Muscle of back (tissue), 13 donors: ENCODE measurements at places on chromosomes 7 and 10.

DNA sequence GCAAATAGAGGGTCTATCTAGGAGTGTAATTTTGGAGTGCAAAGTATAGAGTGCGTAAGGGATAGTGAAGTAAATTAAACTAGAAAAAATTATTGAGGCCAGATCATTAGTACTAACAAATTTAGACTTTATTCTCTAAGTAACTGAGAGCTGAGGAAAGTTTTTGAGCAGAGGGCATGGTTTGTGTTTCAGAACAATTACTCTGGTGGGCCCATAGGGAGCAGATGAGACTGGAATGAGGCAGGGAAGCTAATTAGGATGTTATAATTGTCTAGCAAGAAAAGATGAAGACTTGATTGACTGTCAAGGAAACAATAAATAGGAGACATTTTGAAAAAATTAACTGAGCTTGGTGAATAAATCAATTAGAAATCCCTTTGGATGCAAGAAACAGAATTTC lies 37.8 kb upstream of the IMMP2L start:
- DNase-seq: no peak

DNA sequence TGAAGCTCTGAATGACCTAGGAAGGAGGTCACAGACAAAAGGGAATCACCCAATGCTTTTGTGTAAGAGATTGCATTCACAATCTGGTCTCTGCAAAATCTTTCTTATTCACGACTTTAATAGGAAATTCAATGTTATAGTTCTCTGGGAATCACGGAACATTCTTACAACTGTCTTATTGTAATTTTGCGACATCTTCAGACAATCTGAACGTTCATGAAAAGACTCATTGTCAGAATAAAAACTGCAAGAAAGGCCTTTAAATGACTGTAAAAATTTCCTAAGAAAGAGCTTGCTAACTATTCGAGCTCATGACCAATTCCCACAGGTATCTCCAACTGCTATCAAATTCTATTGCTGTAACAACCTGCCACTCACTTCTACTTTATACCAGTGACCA lies 130.7 kb downstream of the DGKI start:
- DNase-seq: no peak

- DNase-seq: no peak
Observed at GRCh38 chr10:30348378-30348776, 701 bp downstream of the MTPAP start.

- DNase-seq: no peak
Observed at GRCh38 chr10:4701016-4701415, 125.0 kb upstream of the AKR1E2 start.

- DNase-seq: no peak
Observed at GRCh38 chr7:134415700-134416099, 43.2 kb downstream of the AKR1B1 start.

- peak; percentile 66 for DNase-seq
Observed at GRCh38 chr10:125123476-125124114, 36.8 kb downstream of the CTBP2 start.

- no peak for DNase-seq
Observed at GRCh38 chr7:107579554-107579884, 527 bp upstream of the BCAP29 start.

DNA sequence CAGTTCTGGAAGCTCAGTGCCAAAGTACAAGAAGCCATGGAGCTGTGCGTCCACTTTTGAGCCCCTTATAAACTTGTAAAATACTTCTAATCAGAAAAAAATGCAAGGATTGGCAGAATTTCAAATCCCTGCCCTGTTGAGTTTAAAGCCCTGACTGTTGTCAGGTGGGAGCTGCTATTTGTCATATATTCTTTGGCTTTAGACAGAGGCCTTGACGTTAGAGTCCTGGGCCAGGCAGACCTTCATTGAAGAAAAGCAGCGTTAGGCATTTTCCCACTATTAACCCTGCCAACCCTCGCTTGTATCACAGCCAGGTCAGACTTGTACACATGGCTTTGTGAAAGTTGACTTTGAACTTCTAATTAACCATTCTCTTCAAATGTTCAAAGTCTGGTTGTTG lies 155.4 kb downstream of the TWIST1 start:
- DNase-seq: no peak

GRCh38 chr10:77290528-77291155 lies 347.0 kb downstream of the KCNMA1 start:
- no peak for DNase-seq

DNA sequence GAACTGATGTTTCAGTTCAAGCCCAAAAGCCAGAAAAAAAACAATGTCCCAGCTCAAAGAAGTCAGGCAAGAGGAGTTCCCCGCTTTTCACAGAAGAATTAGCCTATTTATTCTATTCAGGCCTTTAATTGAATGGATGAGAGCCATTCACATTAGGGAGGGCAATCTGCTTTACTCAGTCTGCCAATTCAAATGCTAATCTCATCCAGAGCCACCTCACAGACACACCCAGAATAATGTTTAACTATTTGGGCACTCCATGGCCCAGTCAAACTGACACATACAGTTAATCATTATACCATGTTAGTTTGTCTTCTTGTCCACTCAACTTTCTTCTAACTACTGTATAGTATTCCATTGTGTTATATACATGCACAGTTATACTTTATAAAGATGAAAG lies 2.6 kb upstream of the NPSR1 start:
- no peak for DNase-seq

GRCh38 chr10:99421233-99421739 lies 9.1 kb downstream of the GOT1 start:
- DNase-seq: no peak

DNA sequence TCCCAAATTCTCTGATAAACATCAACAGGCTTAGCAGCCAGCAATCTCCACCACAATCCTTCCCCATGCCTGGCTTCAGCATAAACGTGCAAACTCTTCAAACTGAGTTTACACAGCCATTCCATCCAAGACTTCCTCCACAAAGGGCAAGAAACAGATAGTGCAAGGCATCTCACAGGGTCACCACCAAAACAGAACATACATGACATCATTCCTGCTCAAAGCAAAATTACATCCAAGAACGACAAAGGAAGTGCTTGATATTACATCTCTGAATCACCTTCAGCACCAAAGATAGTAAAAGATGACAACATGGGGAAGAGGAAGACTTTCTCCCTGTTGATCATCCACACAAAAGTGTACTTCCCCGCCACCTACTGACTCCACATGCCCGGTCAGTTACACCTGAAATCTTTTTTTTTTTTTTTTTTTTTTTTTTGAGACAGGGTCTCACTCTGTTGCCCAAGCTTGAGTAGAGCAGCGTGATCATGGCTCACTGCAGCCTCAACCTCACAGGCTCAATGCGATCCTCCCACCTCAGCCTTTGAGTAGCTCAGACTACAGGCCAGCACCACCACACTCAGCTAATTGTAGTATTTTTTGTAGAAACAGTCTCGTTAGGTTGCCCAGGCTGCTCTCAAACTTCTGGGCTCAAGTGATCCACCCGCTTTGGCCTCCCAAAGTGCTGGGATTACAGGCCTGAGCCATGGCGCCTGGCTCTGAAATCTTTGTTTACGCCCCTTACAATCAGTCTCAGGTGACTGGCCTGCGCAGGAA lies 127.5 kb downstream of the PARD3 start:
- no peak for DNase-seq

GRCh38 chr10:73879296-73880173 lies 5.2 kb upstream of the CAMK2G start:
- DNase-seq: peak; percentile 80

GRCh38 chr10:63013755-63014154 lies 119.4 kb upstream of the NRBF2 start:
- no peak for DNase-seq

GRCh38 chr7:127758105-127758504 lies 106.1 kb downstream of the SND1 start:
- no peak for DNase-seq

DNA sequence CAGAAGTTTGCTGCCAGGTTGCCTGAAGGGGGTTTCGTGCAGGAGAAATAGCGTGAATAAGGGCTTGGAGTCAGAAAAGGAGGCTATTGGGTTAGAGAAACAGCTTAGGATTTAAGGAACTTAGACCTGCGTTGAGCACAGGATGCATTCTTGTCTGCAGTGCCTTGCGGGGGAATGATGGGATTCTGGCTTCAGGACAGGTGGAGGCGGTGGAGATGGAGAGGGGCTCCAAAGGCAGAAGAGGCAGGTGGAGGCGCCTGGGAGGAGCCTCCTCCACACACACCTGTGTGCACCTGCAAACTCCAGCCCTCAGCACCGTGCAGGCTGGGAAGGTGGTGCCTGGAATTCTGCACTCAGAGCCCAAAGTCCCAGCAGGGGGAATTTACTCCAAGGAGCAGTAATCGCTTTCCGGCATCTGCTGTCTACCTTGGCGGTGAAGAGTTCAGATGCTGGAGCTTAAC lies 1.8 kb downstream of the CLIP2 start:
- DNase-seq: no peak

- DNase-seq: peak; percentile 90
Observed at GRCh38 chr10:114374053-114374791, 30.1 kb downstream of the AFAP1L2 start.

- no peak for DNase-seq
Observed at GRCh38 chr7:158313931-158314330, 273.7 kb downstream of the PTPRN2 start.

- DNase-seq: no peak
Observed at GRCh38 chr10:24133835-24134234, 75.1 kb upstream of the KIAA1217 start.

GRCh38 chr10:124912101-124912886 lies 29.6 kb upstream of the ZRANB1 start:
- no peak for DNase-seq

DNA sequence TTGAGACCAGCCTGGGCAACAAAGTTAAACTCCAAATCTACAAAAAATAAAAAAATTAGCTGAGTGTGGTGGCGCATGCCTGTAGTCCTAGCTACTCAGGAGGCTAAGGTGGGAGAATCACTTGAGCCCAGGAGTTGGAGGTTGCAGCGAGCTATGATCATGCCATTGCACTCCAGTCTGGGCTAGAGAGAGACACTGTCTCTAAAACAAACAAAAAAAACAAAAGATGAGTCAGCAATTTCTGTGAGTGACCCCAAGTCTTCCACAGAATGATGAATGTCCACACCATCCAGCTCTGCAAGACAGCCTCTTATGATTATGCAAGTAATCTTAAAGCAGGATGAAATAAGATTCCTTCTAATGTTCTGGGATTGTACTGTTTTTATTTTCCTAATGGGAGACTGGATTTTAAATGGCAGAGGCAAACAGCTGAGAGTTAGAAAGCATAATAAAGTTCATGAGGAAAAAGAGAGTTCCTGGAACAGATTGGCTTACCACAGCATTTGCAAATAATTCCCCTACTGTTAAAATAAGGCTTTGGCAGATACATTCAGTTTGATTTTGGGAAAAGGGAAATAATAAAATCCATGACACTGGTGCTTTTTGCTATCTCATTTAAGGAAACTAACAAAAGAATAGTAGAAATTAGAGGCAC lies 18.9 kb upstream of the PRKAR2B start:
- no peak for DNase-seq

GRCh38 chr10:4541292-4541691 lies 284.7 kb upstream of the AKR1E2 start:
- DNase-seq: no peak

DNA sequence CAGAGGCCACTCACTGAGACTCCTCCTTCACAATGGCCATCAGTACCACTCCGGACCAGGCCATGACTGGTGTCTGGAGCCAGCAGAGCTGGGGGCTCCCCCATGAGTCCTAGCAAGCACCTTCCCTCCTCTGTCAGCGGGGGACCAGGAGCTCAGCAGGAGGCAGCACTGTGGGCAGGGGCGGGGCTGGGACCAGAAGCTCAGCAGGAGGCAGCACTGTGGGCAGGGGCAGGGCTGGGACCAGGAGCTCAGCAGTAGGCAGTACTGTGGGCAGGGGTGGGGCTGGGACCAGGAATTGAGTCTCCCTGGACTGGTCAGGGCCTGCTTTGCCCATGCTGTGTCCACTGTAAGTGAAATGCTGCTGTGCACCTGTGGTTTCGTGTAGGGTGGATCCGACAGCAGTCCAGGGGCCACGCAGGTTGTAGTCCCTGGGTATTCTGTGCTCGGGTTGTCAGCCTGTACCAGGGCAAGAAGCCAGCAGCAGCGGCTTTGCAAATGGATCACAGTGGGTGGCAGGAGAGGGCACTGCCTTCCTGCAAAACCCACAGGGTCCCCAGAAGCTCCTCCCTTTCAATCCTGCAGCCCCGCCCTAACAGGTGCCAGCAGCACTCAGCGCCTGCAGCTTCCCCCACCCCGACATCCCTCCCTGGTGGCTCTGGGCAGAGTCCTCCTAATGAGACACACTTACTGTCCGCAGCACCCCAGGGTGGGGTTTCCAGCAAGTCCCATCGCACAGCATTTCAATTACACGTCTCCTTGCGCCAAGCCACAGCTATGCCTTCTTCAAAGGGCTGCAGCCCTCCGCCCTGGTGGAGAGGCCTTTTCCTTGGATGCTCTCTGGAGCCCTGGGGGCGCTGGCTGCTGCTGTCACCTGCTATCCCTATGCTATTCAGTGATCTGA lies 220.5 kb downstream of the TCERG1L start:
- no peak for DNase-seq

- DNase-seq: no peak
Observed at GRCh38 chr7:45116048-45116447, 4.6 kb upstream of the TBRG4 start.

GRCh38 chr7:138025215-138026186 lies 23.6 kb upstream of the CREB3L2 start:
- no peak for DNase-seq

DNA sequence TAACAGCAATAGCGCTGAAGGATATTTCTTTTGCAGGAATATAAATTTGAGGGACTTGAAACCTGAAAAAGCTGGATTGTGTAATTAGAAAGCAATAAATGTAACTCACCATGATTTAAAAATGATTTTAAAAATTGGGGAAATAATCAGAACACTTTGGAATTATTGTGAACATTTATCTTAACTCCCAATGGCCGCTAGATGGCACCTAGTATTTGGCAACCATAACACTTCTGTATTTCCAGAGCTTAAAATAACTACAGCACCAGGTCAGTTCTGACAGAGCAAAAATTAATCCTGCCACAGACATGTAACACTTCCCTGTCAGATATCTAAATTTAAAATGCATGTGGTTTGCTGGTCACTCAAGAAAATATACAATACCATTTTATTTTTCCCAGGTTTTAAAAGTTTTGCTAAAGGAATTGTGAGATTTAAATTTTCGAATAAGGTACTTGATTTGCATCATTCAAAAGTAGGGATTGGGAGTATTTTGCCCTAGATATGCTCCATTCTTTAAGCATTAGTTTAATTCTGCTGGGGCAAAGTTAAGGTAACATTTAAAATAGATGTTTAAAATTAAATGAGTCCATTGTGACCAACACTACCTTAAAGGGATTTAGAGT lies 144.5 kb downstream of the PPP1R3A start:
- DNase-seq: peak; percentile 55

GRCh38 chr7:120334475-120334874 lies 61.5 kb downstream of the KCND2 start:
- no peak for DNase-seq

GRCh38 chr10:105774351-105774750 lies 1133.3 kb downstream of the SORCS3 start:
- no peak for DNase-seq

GRCh38 chr7:129470411-129470810 lies 31.9 kb upstream of the SMKR1 start:
- no peak for DNase-seq

- peak; percentile 73 for DNase-seq
Observed at GRCh38 chr10:74039561-74040145, 41.7 kb downstream of the VCL start.
